ENCODE measurements at places on chromosomes 3 and 15. TPM values are rescaled to one million over a fixed set of nuclear protein-coding genes. Genes with fewer than 3 reads are reported as not detected.

Gene GABRB3
- total RNA-seq: 47.9 TPM

Gene SLC6A1
- total RNA-seq: 0.30 TPM

Gene MYRIP
- 0.07 TPM for total RNA-seq

Gene LNP1
- total RNA-seq: 2.6 TPM

Gene CHRM5
- total RNA-seq: not detected

Gene CELF6
- total RNA-seq: not detected

All from astrocyte (in vitro differentiated cells and primary cell).